RPMI8226 (cell line): ENCODE measurements at places on chromosomes 7 and 10.

GRCh38 chr7:99197498-99197897 lies 10.4 kb downstream of the KPNA7 start:
- DNase-seq: no peak

DNA sequence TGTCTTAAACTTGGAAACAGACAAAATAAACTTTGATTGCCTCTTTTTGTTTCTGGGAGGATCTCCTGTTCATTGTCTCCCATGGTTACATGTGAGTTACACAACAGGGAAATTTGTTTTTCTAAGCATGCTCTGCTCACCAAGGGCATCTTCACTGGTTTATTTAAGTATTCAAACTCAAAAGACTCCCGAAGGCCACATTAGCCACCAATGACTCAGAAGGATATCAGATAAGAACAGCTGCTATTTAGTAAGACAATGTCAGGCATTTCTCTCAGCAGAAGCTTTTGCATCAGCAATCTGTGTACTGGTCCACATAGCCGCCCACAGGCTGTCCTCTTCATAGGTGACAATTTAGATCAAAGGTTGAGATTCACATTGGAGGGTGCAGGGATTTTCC lies 19.3 kb downstream of the OR6B1 start:
- no peak for DNase-seq

- DNase-seq: peak; percentile 68
Observed at GRCh38 chr10:47024399-47025252, 113.4 kb downstream of the PTPN20 start.

- no peak for DNase-seq
Observed at GRCh38 chr7:20235288-20235687, 18.1 kb upstream of the MACC1 start.

DNA sequence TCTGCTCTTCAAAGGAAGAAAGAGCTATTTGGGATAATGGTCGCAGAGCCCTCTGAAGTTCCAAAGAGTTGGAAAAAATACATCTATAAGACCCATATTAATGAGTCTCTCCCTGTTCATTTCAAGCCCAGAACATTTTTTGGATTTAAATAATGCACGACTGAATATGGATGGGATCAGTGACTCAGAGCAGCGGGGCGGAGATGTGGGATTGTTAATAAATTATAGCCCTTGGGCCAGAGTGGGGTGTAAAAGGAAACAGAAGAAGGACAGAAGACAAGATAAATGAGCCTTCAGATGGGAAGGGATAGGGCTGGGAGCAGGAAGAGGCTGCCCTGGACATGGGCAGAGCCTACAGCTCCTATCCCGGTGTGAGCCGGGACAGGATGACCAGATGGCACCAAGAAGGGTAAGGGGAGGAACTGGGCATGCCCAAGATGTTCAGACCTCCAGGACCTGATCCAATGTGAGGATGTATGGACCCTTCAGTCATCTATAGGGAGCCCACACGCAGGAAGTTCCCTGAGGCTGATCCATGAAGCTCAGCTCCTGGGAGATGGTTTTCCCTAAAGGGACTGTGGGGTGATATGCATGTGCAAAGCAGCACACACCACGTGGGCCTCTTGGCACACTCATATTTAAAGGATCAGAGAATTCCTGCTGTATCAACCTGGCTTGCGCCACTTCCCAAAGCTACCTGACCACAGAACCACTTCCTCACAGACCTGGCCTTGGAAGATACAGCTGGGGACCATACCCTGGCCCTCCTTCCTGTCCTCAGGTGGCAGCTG lies 96.1 kb upstream of the PLXNA4 start:
- DNase-seq: no peak

GRCh38 chr10:107264742-107265141 lies 100.2 kb upstream of the SORCS1 start:
- no peak for DNase-seq

GRCh38 chr7:31432836-31433340 lies 81.0 kb upstream of the ITPRID1 start:
- DNase-seq: no peak

- DNase-seq: no peak
Observed at GRCh38 chr7:107882766-107883165, 8.2 kb upstream of the DLD start.

DNA sequence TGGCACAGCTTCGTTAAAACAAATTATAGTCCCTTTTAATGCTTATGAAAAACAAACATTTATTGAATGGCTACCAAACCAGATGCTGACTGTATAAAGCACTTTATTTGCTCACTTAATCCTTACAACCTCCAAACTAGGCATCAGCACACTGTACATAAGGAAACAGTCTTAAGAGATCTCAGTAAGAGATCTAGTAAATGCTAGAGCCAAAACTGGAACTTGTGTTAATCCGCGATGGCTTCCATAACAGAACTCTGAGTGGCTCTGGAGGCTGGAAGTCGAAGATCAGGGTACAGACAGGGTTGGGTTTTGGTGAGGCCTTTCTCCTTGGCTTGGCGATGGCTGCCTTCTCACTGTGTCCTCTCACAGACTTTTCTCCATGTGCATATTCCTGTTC lies 27.0 kb downstream of the PDZD8 start:
- no peak for DNase-seq

GRCh38 chr10:121886997-121887622 lies 40.7 kb downstream of the ATE1 start:
- DNase-seq: peak; percentile 47

- DNase-seq: no peak
Observed at GRCh38 chr10:59593768-59594167, 115.9 kb downstream of the SLC16A9 start.

GRCh38 chr7:98874942-98875341 lies 3.4 kb upstream of the TRRAP start:
- no peak for DNase-seq

DNA sequence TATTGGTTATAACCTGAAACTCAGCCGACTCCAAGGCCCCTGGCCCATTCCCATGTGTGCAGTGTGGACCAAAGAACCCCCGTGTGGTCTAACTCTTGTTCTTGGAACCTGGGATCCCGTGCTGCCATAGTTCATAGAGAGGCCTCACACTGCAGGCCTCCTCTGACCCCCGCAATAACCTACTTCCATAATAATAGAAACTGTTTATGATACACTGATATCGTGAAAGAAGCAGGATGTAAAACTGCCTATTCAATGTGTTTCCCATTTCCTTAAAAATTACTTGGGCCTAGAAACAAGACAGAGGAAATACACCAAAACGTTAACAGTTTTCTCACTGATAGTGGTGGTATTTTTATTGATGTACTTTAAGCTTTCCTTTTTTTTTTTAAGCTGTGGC lies 109.2 kb upstream of the KDM7A start:
- no peak for DNase-seq

DNA sequence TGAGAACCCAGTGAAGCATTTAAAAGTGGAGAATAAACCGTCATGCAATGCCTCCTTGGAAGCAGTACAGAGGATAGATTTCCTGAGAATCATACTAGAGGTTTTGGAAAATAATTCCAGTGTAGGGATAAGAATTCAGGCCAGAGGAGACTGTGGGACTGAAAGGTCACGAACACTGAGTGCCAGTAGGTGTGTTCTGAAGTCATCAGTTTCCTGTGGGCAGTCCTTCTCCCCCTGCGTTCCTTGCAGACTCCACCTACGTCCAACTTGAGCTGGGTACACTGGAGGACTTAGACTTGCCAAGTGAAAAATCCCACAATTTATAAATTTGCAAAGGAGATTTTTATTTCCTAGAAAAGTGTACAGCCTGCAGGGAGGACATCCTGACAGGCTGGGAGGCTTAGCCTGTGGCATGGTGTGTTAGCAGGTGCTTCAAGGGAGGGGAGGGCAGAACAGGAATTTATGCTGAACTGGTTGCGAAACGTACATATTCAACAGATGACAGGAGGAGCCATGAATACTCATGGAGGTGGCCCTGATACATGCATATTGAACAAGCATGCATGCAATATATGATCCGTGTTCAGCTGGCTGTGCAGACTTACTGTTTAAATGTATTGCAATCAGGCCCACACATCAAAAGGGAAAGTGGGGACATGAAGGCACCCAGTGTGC lies 72.9 kb upstream of the POM121L12 start:
- DNase-seq: no peak

GRCh38 chr7:94969434-94970084 lies 62.2 kb downstream of the PPP1R9A start:
- DNase-seq: no peak

DNA sequence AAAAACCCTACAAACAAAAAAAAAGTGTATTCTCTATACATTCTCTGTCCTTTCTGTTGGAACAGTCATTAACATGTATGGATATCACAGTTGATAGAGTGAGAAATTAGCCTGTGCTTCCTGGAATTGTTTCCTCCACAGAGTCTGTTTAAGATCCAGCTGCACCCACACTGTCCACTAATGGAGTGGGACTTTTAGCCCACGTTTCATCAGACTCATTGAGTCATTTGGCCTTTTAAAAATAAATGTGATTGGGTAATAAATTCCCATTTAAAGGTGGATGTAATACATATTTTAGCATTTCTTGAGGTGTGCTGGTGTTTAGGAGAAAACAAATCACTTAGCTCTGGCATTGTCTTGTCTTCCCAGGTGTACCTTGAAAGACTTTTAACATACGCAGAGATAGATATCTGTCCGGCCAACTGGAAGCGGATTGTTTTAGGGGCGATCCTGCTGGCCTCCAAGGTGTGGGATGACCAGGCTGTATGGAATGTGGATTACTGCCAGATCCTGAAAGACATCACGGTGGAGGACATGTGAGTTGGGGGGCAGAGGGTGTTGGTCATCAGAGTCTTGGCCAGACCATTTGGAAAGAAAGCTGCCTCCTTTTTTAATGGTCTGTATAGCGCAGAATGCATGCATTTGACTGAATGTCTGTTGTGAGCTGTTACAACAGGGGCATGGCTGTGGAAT lies 52.3 kb upstream of the GJD4 start:
- DNase-seq: no peak

GRCh38 chr10:62027841-62028501 lies 126.5 kb downstream of the ARID5B start:
- DNase-seq: no peak
